ENCODE measurements at places on chromosomes 16 and 17.
A peak's percentile ranks its signal among the peaks of the same experiment; 100 is the strongest.

GRCh38 chr16:8673611-8674412 lies 605 bp upstream of the ABAT start:
- DNase-seq = no peak

DNA sequence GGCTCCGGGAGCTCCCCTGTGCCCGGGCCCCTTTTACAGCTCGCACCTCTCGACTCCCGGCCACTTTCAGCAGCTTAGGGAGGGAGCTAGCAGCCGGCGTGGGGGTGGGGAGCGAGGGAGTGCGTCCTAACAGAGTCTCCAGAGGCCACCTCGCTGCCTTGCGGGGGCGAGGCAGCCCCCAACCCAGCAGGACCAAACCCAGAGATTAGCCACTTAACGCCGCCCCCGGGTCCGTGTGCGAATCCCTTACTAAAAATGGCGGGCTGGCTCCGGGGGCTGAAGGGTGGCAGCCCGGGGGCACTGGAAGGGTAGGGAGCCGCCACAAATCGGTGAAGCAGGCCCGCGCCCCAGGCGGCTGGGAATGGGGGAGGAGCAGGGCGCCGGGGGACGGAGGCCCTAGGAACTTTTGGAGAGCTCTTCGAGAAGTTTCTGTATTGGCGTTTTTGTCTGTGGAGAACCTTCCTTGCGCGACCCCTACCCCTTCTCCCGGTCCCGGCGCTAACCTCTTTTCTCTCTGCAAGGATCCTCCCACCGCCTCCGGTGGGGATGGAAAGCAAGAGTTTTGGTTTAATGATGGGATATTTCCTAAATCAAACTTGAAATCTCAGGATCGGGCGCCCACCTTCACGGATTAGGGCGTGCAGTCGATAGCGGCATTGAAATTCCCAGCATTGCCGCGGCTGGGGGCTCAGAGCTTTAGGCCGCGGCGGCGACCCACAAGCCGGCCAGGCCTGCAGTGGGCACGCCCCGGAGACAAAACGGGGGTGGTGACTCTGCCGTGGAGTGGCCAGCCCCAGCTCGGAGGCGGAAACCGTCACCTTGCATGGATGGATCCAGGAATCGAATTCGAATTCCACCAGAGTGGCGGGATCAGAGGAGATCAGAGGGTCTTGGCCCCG lies 793 bp upstream of the IRX3 start:
- DNase-seq = peak; percentile 23

DNA sequence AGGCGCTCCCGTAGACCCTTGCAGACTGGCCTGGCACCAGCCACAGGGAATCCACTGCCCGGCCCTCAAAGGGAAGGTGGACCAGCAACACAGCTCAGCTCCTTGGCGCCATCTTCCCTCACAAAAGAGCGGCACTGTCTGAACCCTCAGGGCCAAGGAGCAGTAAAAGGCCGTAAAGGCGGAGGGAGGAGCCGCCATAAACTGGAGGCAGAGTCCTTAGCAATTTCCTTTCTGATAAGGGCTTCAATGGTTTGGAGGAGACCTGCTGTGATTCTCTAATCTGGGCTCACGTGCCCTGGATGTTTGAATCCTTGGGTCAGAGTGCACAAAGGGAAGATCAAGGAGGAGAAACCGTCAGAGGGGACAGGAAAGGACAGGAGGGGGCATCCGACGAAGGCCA lies 15.5 kb upstream of the AXIN2 start:
- DNase-seq = no peak

GRCh38 chr16:46843898-46844642 lies 13.1 kb upstream of the C16orf87 start:
- DNase-seq = no peak

- no peak for DNase-seq
These were observed 213.4 kb downstream of the ZFHX3 start for GRCh38 chr16:72834499-72834898.

DNA sequence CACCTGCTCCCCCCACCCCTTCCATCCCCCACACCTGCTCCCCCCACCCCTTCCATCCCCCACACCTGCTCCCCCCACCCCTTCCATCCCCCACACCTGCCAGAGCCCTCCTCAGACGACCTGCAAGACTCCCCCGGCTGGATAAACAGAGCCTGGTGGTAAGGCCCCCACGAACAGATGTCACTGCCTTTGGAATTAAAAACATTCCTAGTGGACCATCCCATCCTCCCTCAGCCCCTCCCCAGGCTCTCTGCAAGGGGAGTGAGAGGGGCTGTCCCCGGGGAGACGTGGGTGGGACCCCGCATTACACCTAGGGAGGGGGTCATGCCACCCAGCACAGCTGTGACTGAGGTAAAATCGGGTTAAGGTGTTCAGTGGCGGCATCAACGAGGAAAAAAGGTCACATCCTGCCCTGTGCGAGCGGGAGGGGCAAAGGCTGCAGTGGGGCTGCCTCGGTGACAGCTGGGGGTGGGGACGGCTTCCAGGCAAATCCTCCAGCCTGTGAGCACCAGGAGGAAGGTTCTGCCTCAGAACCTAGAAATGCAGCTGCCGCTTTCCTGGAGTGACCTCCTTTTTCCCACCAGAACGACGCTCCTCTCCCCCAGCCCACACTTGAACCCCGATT lies 38.7 kb downstream of the TIMM22 start:
- DNase-seq = no peak

DNA sequence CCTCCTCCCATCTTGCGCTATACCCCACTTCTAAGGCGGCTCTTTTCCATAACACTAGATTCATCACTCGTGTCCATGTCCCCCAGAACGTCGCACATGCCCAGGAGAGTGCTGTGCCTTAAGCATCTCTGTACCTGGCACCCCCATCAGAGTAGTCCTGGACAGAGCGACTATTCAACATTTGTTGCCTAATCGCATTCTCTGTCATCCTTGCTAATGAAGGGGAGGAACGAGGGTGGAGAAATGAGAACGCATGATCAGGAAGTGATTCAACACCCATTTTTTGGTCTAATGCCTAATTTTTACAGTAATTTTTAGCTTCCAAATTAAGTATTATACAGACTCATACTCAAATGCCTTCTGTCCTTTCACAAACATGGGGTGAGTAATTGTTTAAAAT lies 53.2 kb downstream of the SLC39A11 start:
- DNase-seq = no peak

- no peak for DNase-seq
These were observed 9.3 kb downstream of the CHD9NB start for GRCh38 chr16:53043428-53043831.

DNA sequence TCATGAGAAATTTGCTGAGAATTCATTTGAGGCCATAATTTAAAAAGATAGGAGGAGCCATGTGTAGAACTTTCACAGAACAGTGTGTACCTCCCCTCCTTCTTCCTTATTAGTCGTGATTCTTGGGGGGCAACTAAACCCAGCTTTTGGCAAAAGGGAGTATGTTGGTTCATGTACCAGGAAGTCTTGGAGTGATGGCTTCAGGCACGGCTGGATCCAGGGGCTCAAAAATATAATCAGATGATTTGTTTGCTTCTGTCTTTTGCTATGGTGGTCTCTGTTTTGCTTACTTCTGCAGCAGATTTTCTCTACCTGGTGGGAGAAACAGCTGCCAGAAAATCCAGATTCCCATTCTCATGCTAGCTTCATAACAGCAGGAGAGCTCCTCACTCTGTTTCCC lies 629.9 kb downstream of the MAF start:
- DNase-seq = no peak

DNA sequence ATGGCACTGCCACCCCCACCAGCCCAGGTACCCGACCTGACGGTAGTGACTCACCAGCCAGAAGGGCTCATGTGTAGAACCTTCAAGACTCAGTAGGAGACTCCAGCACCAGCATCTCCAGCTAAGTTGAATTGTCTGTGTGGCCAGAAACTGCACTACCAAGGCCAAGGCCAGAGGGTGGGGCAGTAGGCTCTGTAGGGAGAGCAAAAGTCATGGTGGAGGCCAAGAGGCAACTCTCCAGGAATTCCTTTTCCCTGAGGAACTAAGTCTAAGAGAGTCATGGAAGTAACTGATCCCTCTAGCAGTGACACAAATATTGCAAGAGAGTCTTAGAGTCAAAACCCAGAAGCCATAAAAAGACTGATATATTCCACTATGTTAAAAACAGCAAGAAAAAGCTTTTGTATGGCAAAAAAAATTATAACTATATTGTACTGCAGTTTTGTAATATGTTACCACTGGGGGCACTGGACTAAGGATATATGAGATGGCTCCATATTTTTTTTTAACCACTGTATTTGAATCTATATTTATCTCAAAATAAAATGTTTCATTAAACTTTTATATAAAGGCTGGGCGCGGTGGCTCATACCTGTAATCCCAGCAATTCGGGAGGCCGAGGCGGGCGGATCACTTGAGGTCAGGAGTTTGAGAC lies 30.2 kb upstream of the GUCY2D start:
- no peak for DNase-seq

- DNase-seq = peak; percentile 29
These were observed 79.5 kb downstream of the ANKRD11 start for GRCh38 chr16:89410794-89411309.

- DNase-seq = peak; percentile 7
These were observed 125.3 kb upstream of the SALL1 start for GRCh38 chr16:51276336-51276735.

GRCh38 chr16:89052890-89053724 lies 40.5 kb upstream of the ACSF3 start:
- DNase-seq = peak; percentile 66

- DNase-seq = no peak
These were observed 199.5 kb downstream of the WWOX start for GRCh38 chr16:78298986-78299385.

DNA sequence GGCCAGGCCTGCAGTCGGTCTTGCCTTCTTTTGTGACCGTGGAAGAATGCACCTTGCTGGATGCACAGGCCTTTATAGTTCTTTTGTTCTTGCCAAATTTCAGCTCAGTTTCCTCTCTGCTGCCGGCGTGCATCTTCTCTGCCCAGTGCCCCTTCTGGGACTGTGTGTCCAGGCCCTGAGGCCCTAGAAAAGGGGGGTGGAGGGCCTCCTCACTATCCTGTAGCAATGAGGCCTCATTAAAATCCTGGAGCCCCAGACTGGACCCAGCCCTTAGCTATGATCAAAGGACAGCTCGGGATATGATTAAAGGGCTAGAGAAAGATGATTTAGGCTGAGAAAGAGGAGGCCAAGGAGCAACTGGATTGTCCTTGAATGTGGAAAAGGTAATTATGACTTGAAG lies 229.8 kb downstream of the SEC14L1 start:
- no peak for DNase-seq
